Activated CD8-positive, alpha-beta memory T cell treated with anti-CD3 and anti-CD28 coated beads, Interleukin-2, amount 10 ng/mL, durations not matched to agents 7 days and 5 days (primary cell): ENCODE measurements at places on chromosomes 1 and 21. TPM values are rescaled to one million over a fixed set of nuclear protein-coding genes. Genes with fewer than 3 reads are reported as not detected.

PLA2G4A gene
- total RNA-seq = not detected

NR1I3 gene
- total RNA-seq = not detected

TEDDM1 gene
- total RNA-seq = not detected

ARHGEF16 gene
- total RNA-seq = not detected

GRCh38 chr21:44275041-44275440, 10.6 kb upstream of the AIRE start:
- DNase-seq = no peak

- no peak for DNase-seq
Measured at GRCh38 chr1:40421431-40422384, 28.6 kb upstream of the ZFP69B start.

- DNase-seq = no peak
Measured at GRCh38 chr1:53365437-53366063, 37.7 kb upstream of the LRP8 start.

DNA sequence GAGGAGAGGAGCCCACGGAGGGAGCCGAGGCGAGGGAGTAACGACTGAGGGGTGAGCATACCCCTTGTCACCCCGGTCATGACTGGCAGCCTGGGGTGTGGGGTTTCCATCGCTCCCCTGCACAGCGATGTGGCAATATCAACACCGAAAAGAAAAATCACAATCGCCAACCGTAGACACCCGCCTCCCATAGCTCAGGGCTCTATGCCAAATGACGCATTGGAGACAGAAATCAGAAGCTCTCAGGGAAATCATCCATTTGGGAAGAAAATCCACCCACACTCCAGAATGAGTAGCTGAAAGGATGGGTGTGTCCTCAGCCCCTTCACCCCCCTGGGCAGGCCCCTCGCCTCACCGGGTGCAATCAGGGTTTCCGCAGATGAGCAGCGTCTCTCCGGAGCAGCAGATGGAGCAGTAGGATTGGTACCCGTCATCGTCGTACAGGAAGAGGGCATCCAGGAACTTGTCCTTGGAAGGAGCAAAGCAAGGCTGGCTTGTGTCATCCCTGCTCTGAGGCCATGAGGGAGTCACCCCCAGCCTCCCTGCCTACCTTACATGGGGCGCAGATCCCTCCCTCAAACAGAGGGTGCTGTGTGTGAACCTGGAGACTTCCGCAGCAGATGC, 2.5 kb downstream of the DNMT3L start:
- DNase-seq = no peak

DNA sequence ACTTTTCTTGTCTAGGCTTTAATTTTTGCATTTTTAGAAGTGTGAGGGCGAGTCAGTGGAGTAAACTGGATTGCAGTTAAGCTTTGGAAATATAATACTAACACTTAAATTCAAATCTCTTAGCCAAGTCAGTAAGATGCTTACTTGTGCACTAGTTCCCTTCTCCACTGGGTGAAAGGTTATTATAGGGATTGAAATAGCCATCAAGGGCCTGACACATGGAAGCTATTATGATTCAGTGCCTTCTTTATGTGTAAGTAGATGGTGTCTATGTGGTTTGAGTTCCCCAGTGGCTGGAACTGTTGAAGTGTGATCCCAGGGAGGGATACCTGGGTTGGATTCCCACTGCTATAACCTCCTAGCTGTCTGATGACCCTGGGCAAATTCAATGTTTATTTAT, 24.7 kb upstream of the DMRTA2 start:
- no peak for DNase-seq

- no peak for DNase-seq
Measured at GRCh38 chr1:18396247-18396980, 84.3 kb upstream of the KLHDC7A start.

- no peak for DNase-seq
Measured at GRCh38 chr1:66048011-66048410, 255.3 kb downstream of the PDE4B start.

DNA sequence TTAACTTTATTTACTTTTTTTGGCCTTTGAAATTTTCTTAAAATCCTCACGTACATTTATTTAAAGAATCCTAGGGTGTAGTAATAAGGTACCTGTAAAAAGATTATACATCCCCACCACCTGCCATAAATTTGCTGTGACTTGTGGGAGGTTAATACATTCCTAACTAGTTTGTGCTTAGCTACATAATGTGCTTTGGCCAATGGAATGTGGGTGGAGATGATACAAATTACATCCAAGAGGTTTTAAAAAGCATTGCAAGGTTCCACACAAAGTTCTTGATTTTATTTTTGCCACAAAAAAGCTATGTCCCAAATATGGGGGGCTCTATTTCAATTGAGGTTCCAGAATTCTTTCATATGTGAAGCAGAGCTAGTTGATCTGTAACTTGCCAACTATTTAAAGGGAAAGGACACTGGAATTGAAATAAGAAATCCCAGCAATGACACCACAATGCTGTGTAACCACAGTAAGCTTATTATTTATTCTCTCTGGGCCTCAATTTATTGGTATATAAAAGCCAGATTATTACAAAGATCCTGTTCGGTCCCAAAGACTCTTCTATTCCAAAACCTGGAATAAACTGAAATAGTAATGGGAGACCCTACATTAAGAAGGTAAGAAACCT, 15.7 kb downstream of the ASPM start:
- DNase-seq = no peak

- DNase-seq = no peak
Measured at GRCh38 chr1:231666937-231667608, 40.5 kb downstream of the DISC1 start.

- DNase-seq = no peak
Measured at GRCh38 chr21:32278103-32278502, 746 bp downstream of the MIS18A start.

DNA sequence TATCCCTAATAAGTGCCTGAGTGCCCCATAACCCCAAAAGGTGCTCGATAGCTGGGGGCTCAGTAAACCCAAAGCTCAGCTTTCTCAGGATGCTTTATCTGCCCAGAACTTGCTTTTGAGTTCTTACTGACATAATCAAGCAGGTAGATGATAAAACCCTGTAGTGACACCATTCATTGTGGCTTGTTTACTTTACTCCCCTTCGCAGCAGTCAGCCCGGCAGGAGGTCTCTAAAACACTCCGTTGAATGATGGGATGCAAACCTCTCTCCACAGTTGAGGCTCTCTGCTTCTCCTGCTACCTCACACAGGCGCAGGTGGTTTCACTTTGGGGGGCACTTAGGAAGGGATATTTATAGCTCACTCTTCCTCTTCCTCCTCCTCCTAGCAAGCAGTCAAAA, 349.4 kb downstream of the HLX start:
- no peak for DNase-seq

- DNase-seq = no peak
Measured at GRCh38 chr1:60558236-60558635, 484.7 kb upstream of the C1orf87 start.

- peak; percentile 21 for DNase-seq
Measured at GRCh38 chr1:53620061-53620855, 118.7 kb downstream of the GLIS1 start.

GRCh38 chr1:113250161-113250560, 140.2 kb upstream of the MAGI3 start:
- no peak for DNase-seq

DNA sequence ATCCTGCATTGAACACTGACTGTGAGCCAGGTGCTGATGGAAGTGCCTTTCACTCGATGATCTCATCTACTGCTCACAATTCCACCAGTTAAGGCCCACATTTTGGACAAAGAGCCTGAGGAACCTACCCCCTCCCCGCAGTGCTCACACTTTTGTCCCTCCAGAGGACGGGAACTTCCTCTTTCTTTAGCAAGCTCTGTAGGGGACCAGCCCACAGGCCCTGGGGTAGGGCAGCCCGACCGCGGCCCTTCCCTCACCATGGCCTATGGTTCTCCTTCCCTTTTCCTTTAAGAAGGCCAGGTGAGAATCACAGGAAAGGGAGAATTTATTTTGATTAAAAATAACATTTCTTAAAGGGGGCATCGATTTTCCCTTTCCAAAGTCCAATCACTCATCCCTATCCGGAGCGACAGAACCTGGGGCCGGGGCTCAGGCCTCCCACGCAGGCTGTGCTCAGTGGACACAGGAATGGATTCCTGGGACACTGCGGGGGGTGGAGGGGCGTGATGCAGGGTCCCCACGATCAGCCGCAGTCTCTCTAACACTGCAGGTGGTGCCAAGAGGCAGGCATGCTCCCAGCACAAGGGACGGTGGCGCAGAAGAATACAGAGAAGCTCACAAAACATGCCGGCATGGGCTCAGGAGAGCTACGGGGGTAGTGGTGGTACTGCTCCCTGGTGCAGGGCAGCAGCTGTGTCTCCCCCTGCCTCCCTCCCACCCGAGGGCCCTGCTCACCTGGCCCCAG, 8.9 kb upstream of the KCNE1 start:
- no peak for DNase-seq

DNA sequence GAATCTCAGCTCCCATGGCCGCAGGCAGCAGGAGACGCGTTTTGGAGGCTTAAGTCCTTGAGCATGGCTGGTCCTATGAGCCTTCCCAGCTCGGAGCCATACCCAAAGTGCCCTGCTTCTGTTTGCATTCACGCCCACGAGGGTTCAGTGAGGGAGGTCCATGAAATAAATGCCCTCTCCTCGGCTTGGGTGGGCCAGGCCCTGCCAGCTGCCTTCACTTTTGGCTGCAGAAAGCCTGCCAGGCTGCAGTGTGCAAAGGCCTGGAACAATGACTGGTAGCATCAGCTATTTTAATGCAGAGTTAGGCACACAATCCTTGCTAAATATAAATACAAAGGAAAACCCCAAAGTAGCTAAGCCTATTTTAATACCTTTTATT, 49.4 kb downstream of the H3-3A start:
- no peak for DNase-seq

DNA sequence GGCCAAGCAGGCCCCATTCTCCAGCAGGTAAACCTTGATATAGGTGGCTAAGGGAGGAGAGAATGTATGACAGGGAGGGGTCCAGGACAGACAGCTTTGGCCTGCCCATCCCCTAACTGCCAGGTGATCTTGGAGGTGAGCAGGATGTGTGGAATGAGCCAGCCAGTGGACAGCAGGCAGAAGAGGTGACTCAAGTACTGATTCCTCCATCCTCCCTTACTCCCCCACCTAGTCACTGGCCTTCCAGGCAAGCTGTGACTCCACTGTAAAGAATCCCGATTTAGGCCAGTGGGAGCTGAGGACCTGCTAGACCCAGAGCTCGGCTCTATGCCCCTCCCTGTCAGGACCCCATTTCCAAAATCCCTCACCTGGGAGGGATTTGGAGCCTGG, 36.6 kb downstream of the RIMS3 start:
- no peak for DNase-seq

GRCh38 chr1:229756666-229757065, 130.6 kb downstream of the URB2 start:
- no peak for DNase-seq

DNA sequence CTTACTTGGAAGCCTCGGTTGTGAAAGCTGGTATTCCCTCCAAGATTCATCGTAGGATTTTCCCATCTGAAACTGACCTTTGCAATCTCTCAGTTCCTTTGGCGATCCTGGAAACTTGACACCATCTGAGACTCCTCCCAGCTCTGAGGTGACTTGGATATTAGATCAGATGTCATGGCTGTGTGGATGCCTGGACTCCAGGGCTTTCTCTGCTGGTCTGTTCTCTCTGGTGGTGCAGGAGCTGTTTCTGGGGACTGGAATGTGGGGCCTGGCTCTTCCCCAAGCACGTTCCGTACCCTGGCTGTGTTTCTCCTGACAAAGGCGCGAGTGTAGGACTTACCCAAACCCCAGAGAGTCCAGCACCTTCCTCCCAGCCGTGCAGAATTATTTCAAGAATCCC, 252.2 kb downstream of the RPS6KC1 start:
- no peak for DNase-seq

GRCh38 chr1:205043866-205044265, 854 bp downstream of the CNTN2 start:
- no peak for DNase-seq

DNA sequence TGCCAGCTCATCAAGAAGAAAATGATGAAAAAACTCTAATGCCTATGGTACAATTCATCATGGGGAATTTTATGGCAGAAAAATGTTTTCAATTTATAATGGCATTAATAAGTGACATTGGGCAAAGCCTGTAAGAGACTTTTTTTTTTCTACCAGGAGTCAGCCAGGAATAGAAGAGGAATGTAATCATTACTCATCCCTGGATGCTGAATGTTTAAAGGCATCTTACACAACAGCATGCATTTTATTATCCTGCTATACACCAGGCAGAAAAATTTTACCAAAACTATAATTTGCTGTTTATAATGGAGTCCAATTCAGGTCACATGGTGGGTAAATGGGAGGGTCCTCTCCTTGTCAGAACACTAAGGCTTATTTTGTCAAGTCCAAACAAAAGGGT, 189.9 kb upstream of the BEND5 start:
- no peak for DNase-seq

GRCh38 chr1:68565923-68566322, 69.0 kb upstream of the DEPDC1 start:
- DNase-seq = no peak
